ENCODE measurements at places on chromosomes 11 and 22.

GRCh38 chr11:28966951-28967350, 858.8 kb downstream of the METTL15 start:
- DNase-seq: no peak

GRCh38 chr11:67085617-67086016, 29.0 kb downstream of the RHOD start:
- no peak for DNase-seq

DNA sequence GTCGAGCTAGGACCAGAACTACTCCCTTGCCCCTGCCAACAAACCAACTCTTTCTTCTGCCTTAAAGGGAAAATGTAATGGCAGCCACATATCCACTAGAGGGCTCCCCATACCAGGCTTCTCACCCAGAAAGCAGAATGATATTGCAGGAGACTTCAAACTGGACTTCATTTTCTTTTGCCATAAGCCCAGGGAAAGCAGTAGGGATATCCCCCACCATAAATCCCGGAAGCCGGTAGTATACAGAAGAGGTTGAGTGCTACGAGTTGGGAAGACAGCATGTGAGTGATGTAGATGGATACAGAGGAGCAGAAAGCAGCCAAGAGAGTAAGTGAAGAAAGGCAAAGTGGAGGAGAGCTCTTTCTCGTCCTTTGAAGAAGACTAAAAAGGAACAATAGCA, 12.1 kb downstream of the PLAAT5 start:
- DNase-seq: peak; percentile 81

GRCh38 chr22:20080776-20081654, 974 bp downstream of the DGCR8 start:
- no peak for DNase-seq

DNA sequence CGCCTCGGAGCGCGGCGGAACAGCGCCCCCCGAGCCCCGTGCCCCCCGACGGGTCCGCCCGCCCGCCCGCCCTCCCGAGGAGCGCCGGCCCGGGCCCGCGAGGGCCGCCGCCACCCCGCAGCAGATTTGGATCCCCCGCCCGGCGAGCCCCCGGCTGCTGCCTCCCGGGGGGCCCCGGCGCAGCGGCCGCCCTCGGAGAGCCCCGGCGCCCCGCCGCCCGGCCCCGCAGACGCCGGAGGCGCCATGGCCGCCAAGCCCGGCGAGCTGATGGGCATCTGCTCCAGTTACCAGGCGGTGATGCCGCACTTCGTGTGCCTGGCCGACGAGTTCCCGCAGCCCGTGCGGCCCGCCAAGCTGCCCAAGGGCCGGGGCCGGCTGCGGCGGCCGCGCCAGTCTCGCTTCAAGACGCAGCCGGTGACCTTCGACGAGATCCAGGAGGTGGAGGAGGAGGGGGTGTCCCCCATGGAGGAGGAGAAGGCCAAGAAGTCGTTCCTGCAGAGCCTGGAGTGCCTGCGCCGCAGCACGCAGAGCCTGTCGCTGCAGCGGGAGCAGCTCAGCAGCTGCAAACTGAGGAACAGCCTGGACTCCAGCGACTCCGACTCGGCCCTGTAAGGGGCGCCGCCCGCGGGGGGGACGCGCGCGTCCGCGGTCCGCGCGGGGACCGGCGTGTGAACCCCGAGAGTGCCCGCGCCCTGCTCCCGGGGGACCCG, 380 bp downstream of the C11orf96 start:
- peak; percentile 29 for DNase-seq

GRCh38 chr22:32932176-32932575, 126.0 kb downstream of the SYN3 start:
- DNase-seq: no peak

GRCh38 chr11:44571871-44572270, 6.4 kb downstream of the CD82 start:
- DNase-seq: no peak
